Astrocyte (in vitro differentiated cells and primary cell): ENCODE measurements at places on chromosomes 13 and 19.

DNA sequence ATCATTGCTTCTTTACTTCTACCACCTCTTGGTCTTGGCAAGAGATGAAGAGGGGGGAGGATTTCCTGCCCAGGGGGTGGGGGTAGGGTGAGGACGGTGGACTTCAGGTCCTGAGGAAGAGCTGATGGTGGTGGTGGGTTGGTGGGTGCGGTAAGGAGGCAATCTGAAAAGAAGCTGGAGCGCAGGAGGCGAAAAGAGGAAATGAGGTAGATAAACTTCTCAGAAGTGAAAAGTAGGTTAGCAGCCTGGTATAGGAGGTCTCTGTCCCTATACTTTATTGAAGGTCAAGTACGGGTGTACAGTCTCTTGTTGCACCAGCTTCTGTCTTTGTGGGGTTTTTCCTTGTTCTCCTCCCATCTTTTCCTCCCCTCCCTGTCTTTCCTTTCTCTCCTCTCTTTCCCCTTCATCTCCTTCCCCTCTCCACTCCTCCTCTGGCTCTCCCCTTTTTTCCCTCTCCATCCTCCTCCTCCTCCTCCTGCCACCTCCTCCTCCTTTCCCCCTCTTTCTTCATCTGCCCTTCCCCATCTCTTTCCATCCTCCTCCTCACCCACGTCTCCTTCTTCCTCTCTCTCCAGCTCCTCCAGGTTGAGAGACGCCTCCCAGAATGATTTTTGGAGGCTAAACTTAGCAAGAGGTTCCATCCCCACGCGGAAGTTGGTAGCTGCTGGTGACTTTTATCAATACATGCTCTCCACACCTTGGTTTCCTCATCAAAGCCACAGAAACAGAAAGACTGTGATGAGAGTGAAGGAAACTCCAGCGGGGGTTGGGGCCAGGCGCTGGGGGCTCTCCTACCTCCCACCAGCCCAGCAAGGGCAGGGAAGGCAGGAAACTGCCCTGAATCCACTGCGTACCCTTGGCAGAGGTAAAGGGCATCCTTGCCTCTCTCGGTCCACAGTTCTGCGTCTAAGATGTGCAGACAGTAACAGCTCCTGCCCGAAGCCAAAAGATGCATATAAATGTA lies 15.3 kb downstream of the TNFSF14 start:
- H3K4me3 ChIP-seq, result no peak overlapping the region
- no peak overlapping the region for H3K27ac ChIP-seq
- H3K27me3 ChIP-seq, result peaks cover 2% of the 10 kb centered on the region
- H3K4me1 ChIP-seq, result no peaks in the 10 kb centered on the region
- DNase-seq, result no peak

DNA sequence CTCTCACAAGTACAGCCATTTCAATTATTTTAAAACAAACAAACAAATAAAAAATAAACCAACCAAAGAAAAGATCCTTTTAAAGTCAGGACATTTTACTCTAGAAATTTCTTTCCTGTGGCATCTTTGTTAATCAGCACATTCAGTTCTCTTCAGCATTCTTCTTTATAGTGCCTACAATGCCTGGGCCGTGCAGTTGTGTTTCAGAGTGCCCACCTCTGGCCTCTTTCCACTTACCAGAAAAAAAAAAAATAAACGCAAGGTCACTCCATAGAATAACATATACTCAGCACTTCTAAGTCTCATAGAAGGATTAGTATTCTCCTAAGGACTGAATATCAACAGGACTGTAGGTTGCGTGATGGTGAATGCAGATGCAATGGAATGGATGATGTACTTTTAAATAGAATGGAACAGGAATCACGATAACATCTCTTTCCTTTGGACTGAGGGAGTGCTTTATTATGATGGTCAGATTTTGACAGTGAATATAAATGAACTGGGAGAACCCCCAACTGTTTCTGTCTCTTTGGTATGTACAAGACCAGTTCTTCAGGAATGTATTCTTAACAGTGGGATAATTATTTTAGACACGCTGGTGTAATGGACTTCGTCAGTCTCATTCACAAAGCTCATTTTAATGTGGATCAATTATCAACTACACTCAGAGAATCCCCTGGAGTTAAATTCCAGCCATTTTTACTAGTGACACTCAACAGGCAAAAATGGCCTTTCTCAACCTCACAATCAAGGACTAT lies 125.0 kb upstream of the NBEA start:
- peak; percentile 90 for DNase-seq
- no peaks in the 10 kb centered on the region for H3K4me1 ChIP-seq
- H3K27me3 ChIP-seq, result no peaks in the 10 kb centered on the region
- no peaks in the 10 kb centered on the region for H3K36me3 ChIP-seq
- no peak overlapping the region for H3K27ac ChIP-seq

- peaks cover 18% of the 10 kb centered on the region for H3K36me3 ChIP-seq
- H3K4me3 ChIP-seq, result no peak overlapping the region
- DNase-seq, result no peak
- no peaks in the 10 kb centered on the region for H3K27me3 ChIP-seq
Observed at GRCh38 chr13:113536461-113537110, 46.1 kb upstream of the DCUN1D2 start.

DNA sequence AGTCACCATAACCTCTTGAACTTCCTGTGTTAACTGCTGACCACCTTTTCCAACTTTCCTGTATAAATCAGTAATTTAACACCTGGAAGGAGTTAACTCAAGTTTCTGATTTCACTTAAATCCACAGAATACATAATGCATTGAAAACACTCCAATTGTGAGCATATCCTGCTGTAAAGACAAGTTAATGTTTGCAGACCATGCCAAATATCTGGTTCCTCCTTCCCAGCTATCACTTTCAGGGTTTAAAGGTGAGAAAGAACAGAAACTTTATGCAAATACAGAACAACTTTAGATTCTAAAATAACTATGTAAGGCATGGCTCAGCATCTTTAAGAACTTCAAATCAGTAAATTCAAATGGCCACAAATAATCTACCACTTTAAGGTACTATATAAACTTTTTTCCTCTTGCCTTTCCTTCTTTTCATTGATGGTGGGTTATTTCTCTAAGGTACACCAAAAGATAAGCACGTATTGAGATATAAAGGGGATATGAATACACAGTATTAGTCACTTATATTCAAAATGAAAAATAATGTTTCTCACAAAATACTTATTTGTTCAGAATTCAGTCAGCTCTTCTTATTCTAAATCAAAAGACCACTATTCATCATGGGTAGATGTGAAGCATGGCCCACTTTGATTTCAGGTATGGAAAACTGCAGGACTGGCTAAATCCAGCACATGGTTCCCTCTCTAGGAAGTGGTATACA lies 6.6 kb upstream of the TPTE2 start:
- no peaks in the 10 kb centered on the region for H3K36me3 ChIP-seq
- H3K27ac ChIP-seq, result no peak overlapping the region
- H3K4me3 ChIP-seq, result no peak overlapping the region
- no peak for DNase-seq
- H3K4me1 ChIP-seq, result no peaks in the 10 kb centered on the region
- H3K27me3 ChIP-seq, result peaks cover 3% of the 10 kb centered on the region

DNA sequence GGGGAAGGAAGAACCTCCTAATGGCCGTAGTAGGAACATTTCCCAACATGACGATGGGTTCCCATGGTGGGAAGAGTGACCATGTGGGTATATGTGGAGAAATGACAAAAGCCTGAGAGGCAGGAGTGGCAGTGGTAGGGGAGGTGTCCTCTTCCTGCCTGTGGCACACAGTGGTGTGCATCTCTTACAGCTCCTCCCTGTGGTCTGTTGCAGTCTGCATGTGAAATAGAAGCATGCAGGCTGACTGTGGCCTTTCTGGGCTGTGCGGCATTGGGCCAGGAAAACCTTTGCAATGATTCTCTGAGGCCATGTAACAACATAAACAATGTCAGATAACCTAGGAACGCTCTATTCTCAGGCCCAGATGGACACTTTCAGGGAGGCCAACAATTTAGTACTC lies 84.0 kb downstream of the LACC1 start:
- H3K4me1 ChIP-seq, result no peaks in the 10 kb centered on the region
- no peak for DNase-seq
- no peaks in the 10 kb centered on the region for H3K36me3 ChIP-seq
- no peak overlapping the region for H3K4me3 ChIP-seq

GRCh38 chr19:55075371-55075998 lies at the start of gene EPS8L1:
Gene EPS8L1, plus strand, starts transcription at chr19:55075869. Its CDS starts 576 bp downstream, at chr19:55076445.
- peaks cover 19% of the 10 kb centered on the region for H3K27me3 ChIP-seq
- H3K36me3 ChIP-seq, result no peaks in the 10 kb centered on the region
- no peak within 1 kb of the TSS for H3K4me3 ChIP-seq
- DNase-seq, result no peak
- H3K27ac ChIP-seq, result no peak within 1 kb of the TSS

DNA sequence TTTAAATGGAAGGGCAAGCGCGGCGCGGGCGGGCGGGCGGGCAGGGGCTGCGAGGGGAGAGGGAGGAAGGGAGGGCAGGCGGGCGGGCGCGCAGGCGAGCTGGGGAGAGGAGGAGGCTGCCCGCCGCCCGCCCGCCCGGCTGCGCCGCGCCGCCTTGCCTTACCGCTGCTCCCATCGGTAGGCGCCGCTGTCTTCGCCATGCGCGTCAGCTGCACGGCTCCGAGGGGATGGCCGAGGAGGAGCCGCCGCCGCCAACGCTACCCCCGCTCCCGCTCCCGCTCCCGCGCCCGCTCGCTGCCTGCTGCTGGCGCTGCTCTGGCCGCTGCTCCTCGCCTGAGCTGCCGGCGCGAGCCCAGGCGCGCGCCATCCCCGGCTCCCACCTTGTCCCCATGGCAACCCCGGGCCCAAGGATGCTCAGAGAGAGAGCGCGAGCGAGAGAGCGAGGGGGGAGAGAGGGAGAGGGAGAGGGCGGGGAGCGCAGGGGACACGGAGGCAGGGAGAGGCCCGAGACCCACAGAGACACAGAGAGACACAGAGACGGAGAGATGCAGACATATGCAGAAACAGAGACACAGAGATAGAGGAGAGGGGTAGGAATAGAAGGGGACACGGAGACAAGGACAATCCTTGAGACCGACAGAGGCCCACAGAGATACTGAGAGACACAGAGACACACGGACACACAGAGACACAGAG lies 40.3 kb downstream of the DEDD2 start:
- H3K36me3 ChIP-seq, result no peaks in the 10 kb centered on the region
- no peak overlapping the region for H3K4me3 ChIP-seq
- DNase-seq, result peak; percentile 72
- H3K27me3 ChIP-seq, result peaks cover 55% of the 10 kb centered on the region
- no peaks in the 10 kb centered on the region for H3K4me1 ChIP-seq

GRCh38 chr13:25662516-25662915 lies 290.7 kb downstream of the ATP8A2 start:
- H3K27ac ChIP-seq, result no peak overlapping the region
- H3K4me3 ChIP-seq, result no peak overlapping the region
- H3K4me1 ChIP-seq, result no peaks in the 10 kb centered on the region
- no peak for DNase-seq

DNA sequence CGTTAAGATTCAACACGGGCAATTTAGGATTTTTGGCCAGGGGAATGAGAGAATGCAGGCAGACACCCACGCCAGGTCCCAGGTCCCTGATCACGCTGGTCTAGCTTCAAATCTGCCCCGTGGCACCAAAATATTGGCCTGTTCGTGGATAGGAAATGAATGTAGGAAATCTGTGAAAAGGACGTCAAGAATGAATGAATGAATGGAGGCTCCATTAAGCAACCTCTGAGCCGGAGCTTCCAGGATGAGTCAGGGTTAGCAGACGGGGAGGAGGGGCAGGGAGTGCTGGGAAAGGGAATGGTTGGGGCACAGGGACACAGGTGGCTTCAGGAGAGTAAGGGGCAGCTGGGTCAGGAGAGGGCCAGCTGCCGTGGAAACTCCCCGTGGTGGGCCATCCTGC lies 4.2 kb downstream of the SULT2B1 start:
- H3K36me3 ChIP-seq, result no peaks in the 10 kb centered on the region
- peak; percentile 41 for DNase-seq

DNA sequence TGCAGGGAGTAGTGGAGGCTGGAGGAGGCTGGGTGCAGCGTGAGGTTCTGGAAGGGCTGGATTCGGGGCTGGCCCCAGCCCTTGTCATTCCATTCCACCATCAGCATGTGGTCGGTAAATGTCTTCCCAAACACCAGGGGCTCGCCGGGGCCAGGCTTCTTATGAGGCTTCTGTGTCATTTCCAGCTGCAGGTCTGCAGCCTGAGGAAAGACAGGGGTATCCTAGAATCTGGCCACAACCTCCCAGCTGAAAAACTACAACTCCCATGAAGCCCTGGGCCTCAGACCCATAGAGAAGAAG lies 4.4 kb downstream of the BCAT2 start:
- DNase-seq, result peak; percentile 24
- no peak overlapping the region for H3K4me3 ChIP-seq
- no peaks in the 10 kb centered on the region for H3K36me3 ChIP-seq
- no peaks in the 10 kb centered on the region for H3K27me3 ChIP-seq

- DNase-seq, result no peak
- H3K27me3 ChIP-seq, result no peaks in the 10 kb centered on the region
- H3K27ac ChIP-seq, result no peak overlapping the region
- H3K36me3 ChIP-seq, result no peaks in the 10 kb centered on the region
Observed at GRCh38 chr13:111923439-111923838, 143.5 kb upstream of the SOX1 start.

- H3K27me3 ChIP-seq, result no peaks in the 10 kb centered on the region
- peaks cover 38% of the 10 kb centered on the region for H3K4me1 ChIP-seq
- peak overlapping the region; percentile 92 for H3K4me3 ChIP-seq
- no peak for DNase-seq
Observed at GRCh38 chr19:12792051-12792852, 966 bp downstream of the JUNB start.

DNA sequence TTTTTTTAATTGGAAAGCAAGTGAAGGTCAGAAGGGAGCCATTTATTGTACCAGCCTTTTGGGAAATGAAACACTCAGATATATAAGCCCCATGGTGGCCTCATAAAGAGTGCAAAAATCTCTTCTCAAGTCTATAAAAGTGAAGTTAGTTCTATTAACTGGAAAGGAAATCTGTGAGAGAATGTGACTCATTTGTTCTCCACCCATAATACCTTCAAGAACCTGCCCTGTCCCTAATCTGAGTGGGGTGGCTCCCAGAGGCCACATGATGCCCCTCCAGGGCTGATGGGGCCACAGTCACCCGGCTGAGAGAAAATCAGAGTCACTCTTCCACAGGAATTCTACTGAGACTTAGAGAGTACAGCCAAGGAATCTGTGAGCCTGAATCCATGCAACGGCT lies 65.8 kb upstream of the SERP2 start:
- no peak overlapping the region for H3K4me3 ChIP-seq
- H3K36me3 ChIP-seq, result no peaks in the 10 kb centered on the region
- DNase-seq, result no peak
- H3K4me1 ChIP-seq, result peaks cover 64% of the 10 kb centered on the region
- no peaks in the 10 kb centered on the region for H3K27me3 ChIP-seq

- DNase-seq, result peak; percentile 80
- no peaks in the 10 kb centered on the region for H3K4me1 ChIP-seq
- no peaks in the 10 kb centered on the region for H3K27me3 ChIP-seq
- H3K4me3 ChIP-seq, result no peak overlapping the region
- no peaks in the 10 kb centered on the region for H3K36me3 ChIP-seq
Observed at GRCh38 chr13:75079226-75079625, 402.7 kb downstream of the TBC1D4 start.

- H3K4me1 ChIP-seq, result no peaks in the 10 kb centered on the region
- no peak for DNase-seq
- H3K27me3 ChIP-seq, result no peaks in the 10 kb centered on the region
- no peak overlapping the region for H3K4me3 ChIP-seq
Observed at GRCh38 chr19:44925114-44925891, 10.9 kb downstream of the APOC1 start.

- DNase-seq, result peak; percentile 10
- peaks cover 4% of the 10 kb centered on the region for H3K36me3 ChIP-seq
- H3K4me3 ChIP-seq, result no peak overlapping the region
- no peaks in the 10 kb centered on the region for H3K27me3 ChIP-seq
- no peak overlapping the region for H3K27ac ChIP-seq
- H3K4me1 ChIP-seq, result no peaks in the 10 kb centered on the region
Observed at GRCh38 chr13:98405107-98405571, 171.8 kb downstream of the STK24 start.

GRCh38 chr13:92574499-92574898 lies 652.1 kb upstream of the GPC6 start:
- H3K27me3 ChIP-seq, result no peaks in the 10 kb centered on the region
- no peak overlapping the region for H3K27ac ChIP-seq
- H3K4me3 ChIP-seq, result no peak overlapping the region
- no peaks in the 10 kb centered on the region for H3K36me3 ChIP-seq
- DNase-seq, result no peak
- no peaks in the 10 kb centered on the region for H3K4me1 ChIP-seq
